ENCODE measurements at places on chromosomes 1 and 21.
A peak's percentile ranks its signal among the peaks of the same experiment; 100 is the strongest.

GRCh38 chr1:223328566-223328965, 35.4 kb downstream of the SUSD4 start:
- no peak for DNase-seq

- DNase-seq, result no peak
Measured at GRCh38 chr1:47593013-47593568, 155.2 kb downstream of the FOXD2 start.

GRCh38 chr1:170970256-170970655, 34.9 kb downstream of the MROH9 start:
- DNase-seq, result no peak

DNA sequence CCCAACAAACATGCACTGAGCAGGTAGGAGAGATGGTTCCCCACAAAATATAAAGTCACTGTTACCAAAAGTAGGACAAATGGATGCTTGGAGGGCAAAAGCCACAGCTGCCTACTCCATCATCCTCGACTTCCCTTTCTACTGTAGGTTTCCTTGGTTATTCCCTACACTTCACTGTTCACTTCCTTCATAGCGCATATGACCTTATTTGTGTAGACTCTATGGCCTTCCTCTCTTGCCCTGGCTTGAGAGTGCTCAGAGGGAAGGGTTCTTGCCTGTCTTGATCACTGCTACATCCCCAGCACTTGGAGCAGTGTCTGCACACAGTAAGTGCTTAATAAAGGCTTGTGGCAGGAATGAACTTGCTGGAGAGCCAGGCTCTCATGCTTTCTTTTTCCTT, 14.6 kb upstream of the TRNP1 start:
- no peak for DNase-seq

- DNase-seq, result no peak
Measured at GRCh38 chr1:228043281-228043848, 36.6 kb downstream of the WNT3A start.

DNA sequence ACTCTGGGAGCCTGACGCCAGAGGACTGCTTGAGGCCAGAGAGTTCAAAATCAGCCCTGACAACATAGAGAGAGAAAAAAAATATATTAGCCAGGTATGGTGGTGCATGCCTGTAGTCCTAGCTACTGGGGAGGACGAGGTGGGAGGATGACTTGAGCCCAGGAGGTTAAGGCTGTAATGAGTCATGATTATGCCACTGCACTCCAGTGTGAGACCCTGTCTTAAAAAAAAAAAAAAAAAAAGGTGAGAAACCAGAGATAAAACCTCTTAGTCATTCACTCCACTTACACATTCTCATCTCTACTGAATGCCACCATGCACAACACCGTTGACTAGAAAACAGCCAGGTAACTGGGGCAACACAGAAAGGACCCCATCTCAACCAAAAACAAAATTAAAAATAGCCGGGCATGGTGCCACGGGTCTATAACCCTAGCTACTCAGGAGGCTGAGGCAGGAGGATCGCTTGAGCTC, 178.1 kb downstream of the SLC45A1 start:
- DNase-seq, result peak; percentile 40

DNA sequence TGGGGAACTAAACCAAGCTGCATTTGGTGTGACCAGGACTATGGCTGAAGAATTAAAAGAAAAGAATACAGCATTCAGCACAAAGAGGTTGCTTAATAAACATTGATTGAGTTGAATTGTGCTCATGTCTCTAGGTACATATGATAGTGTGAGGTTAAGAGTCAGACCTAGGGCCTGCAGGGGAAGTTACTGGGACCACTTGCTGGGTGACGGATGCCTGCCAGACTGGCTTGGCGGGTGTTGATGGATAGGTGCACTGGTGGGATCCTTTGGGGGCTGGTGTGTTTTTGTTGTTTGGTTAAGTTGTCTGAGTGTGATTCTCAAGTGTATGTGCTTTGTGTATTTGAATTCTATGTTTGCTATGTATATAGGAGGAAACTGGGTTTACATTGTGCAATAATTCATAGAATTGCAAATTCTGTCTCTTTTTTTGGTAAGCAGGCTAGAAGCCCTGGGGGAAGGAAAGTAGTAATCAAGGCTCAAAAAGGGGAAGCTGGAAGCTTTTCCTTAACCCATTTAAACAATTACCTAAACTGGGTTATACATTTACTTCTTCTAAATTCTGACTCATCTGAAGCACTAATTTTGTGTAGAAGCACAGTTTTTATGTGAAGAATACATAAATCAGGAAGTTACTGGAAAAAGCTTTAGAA, 1.8 kb downstream of the CD101 start:
- DNase-seq, result no peak

DNA sequence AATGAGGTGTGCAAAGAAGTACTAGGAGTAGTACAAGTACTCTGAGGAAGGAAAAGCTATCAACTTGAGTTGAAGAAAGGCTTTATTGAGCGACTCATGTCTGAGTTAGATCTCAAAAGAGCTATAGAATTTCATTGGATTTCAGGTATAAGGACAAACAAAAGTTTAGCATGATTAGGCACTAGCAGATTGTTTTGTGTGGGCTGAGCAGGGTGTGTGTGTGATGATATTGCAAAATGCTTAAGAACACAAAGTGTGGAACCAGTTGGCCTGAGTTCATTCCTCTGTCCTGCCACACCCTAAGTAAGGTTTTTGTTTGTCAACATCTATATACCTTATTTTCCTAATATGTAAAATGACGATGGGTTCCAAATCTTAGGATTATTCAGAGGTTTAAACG, 158.9 kb downstream of the KCNK2 start:
- DNase-seq, result no peak

DNA sequence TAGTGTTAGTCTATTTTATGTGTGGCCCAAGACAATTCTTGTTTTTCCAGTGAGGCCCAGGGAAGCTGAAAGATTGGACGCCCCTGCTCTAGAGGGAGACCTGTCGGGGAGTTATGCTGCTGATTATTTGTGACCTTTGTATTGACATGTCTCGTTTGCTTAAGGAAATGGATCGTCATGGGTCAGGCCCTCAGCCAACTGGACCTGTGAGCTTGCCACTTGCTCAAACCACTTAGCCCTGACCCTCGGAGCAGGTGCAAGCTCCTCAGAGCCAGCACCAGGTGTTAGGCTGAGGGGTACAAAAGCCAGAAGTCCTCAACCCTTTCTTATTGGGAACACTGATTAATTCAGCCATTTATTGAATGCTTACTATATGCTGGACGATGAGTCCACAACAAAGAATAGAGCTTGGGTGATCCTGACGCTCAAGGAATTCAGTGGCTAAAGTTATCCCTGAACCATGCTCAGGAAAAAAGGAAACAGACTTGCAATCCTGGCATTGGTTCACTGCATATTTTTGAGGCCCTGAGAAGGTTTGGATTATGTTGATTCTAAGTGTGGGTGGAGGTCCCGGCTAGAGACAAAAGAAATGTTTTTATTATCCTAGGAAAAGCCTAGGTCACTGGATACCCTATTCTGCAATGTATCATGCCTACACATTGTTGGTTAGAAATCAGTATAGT, 19.0 kb downstream of the TGFB2 start:
- DNase-seq, result no peak

- DNase-seq, result no peak
Measured at GRCh38 chr1:175936736-175937135, 193.3 kb upstream of the TNR start.

DNA sequence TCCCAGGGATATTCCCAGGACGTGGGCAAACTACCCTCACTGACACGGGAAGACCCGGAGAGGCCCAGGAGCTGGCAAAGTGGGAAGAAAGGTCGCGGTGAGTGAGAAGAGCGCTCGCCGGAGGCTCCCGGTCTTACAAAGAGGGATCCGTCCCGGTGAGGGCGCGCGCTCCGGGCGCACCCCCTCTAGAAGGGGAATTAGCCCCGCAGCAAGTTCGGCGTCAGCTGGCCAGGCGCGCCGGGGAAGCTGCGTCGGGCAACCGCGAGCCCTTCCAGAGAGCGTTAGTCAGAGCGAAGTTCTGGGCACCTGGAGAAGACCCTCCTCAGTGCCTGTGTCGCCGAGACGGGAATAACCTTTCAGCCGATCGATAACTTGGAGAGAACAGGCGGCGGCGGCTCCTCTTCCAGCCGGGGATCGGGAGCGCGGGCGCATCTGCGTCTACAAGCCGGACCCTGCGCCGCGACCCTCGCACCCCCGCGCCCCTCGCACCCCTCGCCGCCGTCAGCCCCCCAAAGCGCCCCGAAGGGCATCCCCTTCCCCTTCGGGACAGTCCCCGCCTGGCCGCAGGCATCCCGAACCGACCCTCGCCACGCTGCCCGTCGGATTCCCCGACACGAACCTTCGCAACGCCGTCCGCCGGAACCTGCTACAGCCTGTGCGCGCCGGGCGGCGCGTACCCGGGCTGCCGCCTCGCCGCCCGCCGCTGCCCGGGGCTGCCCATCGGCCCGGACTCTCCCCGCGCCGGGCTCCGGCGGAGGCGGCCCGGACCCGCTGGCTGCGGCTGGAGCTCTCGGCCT, 485 bp downstream of the SIPA1L2 start:
- DNase-seq, result no peak
